Brain pericyte (primary cell): ENCODE measurements at places on chromosomes 5 and 9.

DNA sequence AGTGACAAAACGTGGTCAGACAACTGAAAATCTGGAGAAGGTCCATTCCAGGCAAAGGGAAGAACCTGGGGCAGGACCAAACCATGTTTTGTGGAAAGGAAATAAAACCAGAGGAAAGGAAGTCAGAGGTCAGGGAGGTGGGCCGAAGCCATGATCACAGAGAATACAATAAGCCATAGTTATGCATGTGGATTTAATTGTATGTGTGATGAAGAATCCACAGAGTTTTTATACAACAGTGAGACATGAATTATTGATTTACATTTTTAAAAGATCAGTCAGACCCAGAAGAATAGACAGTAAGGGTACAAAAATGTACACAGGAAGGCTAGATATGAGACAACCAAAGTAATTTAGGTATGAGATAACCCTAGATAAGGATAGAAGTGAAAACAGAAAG, 20.8 kb downstream of the TTC33 start:
- no peak for DNase-seq

DNA sequence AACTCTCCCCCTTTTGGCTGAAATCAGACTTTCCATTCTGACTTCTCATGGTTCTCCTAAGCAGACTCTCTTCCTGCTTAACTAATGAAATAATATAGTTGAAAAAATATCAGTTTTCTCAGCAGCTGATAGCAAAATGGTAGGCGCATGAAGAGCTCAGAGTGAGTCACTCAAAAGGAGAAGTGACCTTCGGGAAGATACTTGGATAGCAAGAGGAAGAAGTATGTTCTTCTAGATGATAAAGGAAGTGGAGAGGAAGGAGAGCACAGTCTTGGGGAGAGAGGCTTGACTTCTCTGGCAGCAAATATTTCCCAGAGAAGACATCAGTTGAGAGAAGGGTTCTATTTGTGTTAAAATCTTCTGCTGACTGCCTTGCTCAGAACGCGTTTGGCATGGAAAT, 101.5 kb downstream of the TAF11L14 start:
- DNase-seq: no peak

GRCh38 chr5:143383988-143384387, 19.5 kb downstream of the NR3C1 start:
- DNase-seq: no peak

DNA sequence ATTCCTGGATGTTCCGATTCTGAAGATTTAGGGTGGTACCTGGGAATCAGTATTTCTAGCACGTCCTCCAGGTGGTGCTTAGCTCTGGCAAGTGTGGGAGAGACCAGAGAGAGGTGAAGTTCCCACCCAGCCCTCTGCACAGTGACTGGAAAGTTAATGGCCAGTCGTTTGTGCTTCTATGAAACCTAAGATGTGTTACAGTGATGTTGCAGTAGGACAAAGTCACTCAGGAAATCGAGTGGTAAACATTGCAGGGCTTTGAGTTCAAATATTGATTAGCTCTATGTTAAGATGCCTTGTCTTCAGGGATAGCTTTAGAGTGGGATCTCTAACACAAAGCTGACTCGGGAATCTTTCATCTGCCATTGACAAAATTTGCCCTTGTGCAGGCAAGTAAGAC, 55.6 kb downstream of the PIK3R1 start:
- no peak for DNase-seq

DNA sequence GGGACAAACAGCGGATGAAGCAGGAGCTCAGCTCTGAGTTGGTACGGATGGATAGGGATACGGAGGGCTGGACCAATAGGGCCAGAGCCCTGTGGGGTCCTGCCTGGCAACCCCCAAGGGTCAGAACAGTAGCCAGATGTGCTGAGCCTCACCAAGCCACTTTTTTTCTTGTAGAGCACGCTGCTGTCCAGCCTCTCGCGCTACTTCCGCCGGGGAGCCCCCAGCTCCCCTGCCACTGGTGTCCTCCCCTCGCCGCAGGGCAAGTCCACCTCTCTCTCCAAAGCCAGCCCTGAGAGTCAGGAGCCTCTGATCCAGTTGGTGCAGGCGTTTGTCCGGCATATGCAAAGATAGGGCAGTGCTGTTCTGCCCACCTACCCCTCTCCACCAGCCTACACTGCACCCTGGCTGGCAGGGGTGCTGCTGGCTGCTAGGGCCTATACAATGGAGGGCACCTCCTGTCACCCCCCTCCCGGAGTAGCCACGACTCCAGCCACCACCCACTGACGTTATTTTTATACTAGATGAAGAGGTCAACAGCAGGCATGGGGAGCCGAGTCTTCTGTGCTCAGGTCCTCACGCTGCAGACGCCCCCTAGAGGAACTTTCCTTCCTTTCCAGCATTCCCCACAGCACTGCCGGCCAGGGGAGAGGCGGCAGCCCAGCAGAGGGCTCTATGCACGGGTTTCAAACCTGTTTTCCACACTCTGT, 21.6 kb downstream of the SH3GLB2 start:
- no peak for DNase-seq

- no peak for DNase-seq
Measured at GRCh38 chr9:83312537-83312936, 225.7 kb downstream of the FRMD3 start.

GRCh38 chr5:1875281-1875842, 7.4 kb downstream of the IRX4 start:
- DNase-seq: no peak

GRCh38 chr9:117549444-117549843, 134.6 kb upstream of the ASTN2 start:
- no peak for DNase-seq

GRCh38 chr9:125428902-125429467, 167.4 kb downstream of the GAPVD1 start:
- DNase-seq: no peak
